ENCODE measurements at places on chromosomes 5 and 9.

DNA sequence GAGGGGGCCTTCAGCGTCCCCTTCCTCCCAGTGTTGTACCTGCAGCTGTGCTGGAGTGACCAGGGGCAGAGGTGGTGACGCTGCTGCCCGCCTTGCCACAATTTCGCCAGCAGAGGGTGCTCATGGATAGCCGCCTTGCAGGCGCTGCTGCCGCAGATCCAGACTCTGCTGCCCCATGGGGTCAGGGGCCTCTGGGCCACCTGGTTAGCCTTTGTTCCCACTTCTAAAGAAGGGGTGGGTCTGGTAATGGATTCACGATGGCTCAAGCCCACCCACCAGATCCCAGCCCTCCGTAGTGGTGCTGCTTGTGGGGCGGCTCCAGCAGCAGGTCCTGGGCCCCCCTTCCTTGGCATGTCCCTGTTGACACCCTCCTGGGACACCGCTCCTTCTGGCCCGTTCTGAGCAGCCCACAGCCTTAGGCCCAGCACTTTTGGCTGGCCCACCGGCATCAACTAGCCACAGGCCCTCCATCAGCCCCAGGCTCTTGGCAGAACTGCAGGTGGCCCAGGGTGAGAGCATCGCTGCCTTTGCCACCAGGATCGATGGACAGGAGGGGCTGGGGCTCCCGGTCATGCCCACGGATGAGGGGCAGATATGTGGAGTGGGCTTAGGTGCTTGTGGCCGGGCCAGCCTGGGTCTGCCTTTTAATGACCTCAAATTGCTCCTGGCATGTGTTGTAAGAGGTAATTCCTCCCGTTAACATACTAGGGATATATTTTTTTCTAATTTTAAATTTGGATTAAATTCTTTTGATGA lies 57.2 kb downstream of the COL5A1 start:
- DNase-seq, result peak; percentile 50

GRCh38 chr5:121366515-121366914 lies 485.2 kb upstream of the FTMT start:
- no peak for DNase-seq

GRCh38 chr9:127058011-127058644 lies 64.3 kb downstream of the ANGPTL2 start:
- DNase-seq, result no peak

DNA sequence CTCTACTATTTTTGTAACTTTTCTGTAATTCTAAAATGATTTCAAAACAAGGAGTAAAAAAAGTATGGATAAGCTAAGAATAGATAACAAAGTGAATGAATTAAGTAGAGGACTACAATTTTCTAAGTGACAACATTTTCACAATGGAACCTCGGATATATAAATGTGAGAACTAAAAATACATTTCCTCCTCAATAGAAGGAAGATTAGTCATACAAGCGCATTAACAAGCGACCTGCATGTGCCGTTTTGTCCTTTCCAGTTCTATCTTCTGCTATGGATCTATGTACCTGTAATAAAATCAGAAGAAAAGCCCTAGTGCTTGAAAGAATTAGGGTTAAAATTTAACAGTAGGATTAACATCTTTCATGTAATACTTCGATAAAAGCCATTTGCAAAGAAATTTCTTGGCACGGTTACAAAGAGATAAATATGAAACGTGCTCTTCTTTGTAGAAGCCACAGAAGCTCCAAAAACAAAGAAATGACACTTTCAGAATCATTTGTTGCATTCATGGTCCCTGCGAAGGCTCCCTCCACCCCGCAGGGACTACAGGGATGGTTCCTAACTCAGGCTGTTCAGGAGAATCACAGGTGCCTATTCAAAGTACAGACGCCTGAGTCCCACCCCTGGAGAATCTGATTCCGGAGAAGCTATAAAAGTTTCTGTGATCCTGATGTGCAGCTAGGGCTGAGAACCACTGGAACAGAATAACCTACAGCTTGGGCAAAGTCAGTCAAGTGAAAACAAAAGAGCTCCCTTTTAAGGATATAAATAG lies 216.6 kb upstream of the EFNA5 start:
- no peak for DNase-seq

- no peak for DNase-seq
Observed at GRCh38 chr5:39547553-39548154, 122.9 kb upstream of the DAB2 start.

DNA sequence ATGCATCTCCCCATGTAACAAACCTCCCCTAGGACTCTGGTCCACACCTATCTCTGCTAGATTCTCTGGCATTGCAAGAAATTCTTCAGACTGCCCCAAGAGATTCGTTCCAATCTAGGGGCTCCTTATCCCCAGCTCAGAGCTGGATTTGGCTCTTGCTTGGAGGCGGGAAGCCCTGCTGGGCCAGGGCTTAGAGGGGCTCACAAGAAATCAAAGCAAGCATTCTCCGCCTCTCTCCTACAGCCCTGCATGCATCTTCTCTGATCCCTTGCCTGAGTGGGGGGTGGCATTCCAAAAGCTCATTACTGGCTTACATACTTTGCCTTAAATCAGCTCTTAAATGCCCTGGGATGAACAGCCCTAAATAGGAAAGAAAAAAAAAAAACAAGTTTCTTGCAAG lies 75.8 kb downstream of the KCNIP1 start:
- no peak for DNase-seq

DNA sequence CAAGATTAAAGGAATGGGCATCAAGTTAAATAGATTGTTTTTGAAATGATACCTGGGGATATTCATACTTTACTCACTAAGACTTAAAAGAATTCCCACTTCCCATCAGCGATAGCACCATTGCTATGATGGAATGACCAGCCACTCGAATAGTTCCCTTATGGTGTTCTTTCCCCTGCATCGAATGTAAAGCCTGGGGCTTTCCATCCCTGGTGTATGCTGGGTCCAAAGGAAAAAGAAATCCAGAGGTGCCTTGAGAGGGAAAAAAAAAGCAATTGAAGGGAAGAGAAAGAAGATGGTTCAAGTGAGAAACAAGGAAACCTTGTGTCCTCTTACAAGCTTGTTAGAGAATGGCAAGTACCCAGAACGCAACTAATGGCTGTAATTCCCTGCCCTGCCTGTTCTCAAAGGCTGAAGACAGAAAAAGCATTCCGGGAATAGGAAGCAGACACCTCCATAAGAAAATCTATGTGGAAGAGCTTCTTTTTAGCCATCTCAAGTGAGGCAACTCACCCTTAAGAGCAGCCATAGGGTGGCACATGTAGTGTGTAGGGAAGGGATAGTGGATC lies 351.1 kb upstream of the DAB2 start:
- no peak for DNase-seq

DNA sequence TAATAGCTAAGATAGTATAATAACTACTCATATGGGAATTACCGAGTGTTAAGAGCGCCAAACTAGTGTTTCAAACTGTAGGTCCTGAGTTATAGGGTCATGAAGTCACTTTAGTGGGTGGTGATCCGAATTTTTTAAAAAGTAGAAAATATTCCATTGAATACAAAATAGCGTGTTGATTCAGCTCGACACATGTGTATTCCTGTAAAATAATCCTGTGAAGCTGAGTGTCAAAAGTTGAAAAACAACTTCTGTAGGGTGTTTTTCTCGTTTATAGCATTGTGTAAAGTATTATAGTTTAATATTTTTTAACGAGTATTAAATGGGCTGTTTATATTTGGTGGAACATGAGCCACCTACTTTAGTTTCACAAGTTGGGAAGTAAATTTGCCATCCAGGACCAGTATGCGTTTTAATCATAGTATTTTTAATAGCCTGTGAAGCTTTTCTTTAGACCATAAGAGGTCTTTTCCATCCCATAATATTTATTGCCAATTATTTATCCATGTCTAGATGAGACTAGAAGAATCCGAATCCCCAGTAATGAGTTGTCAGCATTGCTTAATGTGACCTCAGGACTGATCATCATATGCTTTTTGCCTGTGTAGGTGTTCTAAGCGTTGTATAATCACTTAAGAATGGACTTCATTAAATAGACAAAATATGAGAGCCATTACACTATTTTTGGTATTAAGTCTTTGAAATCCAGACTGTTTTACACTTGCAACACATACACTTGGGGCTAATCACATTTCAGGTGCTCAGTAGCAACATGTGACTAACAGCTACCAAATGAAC lies 84.1 kb downstream of the PTPDC1 start:
- no peak for DNase-seq

- no peak for DNase-seq
Observed at GRCh38 chr9:108515856-108516255, 339.9 kb downstream of the ACTL7B start.

DNA sequence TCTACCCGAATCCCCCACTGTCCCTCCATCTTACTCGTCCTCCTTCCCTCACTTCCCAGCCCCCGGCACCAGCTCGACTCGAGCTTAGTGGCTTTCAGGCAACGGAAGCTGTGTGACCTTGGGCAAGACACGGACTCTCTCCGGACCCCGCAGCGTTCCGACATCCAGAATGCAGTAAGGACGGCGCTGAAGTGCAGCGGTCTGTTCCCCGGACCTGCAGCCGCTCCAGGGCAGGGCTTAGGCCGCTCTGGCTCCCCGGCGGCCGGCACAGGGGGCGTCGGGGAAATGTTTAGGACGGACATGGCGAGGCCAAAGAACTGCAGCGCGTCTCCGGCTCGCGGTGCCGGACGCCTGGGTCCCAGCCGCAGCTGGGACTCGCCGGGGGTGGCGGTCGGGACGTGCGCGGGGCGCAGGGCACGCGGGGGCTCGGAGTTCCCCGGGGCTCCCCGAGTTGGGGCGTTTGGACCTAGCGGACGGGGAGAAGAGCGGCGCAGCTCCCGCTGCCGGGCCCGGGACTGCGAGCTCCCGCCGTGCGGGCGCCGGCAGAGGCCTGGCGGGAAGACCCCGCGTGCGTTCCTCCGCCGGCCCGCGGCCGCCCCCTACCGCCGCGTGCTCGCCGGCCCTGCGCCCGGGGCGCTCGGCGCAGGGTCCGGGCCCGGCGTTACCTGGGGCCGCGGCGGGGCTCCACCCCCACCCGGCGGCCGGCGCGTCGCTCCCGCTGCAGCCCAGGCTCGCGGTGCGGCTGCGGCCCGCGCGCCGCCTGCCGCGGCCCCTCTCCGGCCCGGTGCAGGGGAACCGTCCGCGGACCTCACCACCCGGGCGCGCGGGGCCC lies 5.6 kb upstream of the RNF44 start:
- DNase-seq, result peak; percentile 33

- DNase-seq, result no peak
Observed at GRCh38 chr5:57176350-57176857, 2.5 kb downstream of the GPBP1 start.

DNA sequence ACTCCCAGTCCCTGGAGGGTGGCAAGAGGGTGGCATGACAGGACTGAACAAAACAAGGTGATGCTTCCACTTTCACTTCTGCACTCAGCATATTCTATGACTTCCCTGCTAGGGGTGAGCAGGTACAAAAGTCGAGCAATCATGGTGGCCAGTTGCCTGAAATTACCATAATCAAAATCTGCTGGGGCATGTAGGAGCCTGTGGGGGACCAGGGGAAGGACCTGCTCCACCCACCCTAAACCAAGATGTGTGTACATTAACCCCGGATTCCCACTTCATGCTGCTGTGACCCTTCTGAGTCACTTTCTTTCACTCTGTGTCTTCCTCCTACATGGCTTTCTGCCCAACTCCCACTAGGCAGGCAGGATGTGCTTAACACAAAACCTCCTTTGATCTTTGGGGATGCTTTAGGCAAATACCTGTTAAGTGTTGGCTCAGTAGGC lies 73.3 kb upstream of the PHF24 start:
- DNase-seq, result peak; percentile 10

DNA sequence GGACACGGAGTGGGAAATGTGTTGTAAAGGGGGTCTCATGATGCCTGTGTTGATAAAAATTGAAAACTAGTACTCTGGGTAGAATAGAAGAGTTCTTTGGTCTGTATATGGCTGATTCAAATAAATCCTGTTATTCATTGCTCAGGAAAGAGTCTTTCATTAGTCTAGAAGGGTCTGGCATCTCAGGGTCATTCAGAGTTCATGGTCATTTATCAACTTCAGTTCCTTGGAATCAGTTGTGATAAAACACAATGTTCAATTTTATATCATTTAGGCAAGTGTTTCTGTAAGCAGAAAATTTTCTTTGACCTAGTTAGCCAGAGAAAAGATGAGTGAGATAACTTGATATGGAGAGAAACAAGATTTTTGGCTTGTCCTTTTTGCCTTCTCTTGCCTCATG lies 36.3 kb downstream of the SPATA31D1 start:
- no peak for DNase-seq

DNA sequence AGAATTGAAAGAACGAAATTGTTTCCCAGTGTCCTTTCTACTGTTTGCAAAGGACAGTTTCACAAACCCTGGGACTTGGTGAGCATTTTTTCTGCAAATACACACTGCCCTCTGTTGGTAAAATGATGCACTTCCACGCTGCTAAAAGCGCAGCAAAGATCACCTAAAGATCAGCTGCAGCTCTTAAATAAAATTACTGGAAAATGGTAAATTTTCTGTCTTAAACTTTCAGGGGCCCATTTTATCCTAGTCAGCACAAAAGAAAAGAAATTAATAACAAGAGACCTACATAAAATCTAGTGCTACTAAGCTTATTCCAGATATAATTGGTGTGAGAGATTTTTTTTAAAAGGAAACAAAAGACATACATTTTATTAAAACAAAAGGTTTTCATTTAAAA lies 566.0 kb downstream of the CAAP1 start:
- no peak for DNase-seq

GRCh38 chr5:65928322-65928752 lies 2.0 kb downstream of the ERBIN start:
- no peak for DNase-seq

DNA sequence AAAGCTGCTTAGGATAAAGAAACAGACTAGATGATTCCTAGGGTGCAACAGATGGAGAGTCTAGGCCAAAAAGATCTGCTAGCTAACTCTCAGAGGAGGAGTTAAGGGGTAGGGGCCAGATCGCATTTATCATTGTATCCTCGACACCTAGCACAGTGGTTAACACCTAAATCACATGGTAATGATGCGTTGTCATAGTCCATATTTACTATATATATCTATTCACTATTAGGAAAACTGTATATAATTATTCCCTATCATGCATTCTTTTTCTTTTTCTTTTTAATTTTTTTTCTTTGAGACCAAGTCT lies 92.8 kb upstream of the SLC44A1 start:
- no peak for DNase-seq

DNA sequence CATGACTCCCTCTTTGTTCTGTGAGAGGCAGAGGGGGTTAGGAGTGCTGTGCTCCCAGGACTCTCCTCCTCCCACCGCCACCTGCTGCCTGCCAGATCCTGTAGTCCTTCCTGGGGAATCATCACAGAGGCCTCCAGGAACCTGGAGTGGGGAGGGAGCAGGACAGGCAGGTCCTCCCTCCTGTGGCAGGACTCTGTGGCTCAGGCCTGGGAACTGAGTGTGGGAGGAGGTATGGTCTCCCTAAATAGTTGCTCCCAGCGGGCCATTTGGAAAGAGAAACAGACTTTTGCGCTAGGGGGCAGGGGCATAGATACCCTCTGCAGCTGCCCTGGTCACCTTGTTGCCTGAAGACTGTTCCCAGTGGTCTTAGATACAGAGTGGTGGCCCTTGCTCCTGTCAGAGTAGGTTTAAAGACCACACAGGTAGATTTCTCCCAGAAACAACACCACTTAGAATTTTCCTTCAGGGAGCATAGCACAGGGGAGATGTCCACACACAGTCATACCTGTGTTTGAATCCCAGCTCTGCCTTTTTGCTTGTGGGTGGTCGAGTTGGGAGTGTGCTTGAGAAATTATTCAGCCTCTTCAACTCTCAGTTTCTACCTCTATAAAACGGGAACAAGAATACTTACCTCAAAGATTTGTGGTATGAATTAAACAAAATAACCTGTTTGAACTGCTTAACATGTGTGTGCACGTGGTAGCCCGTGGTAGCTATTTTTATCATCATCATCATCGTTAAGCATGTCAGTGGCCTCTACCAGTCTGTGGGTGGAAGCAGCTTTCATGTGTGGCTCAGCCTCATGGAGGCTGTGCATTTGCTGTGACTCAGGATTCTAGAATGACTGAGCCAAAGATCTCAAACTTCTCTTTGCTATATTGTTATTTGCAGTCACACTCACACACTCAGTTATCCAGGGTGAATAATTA lies 55.8 kb downstream of the SLC22A5 start:
- peak; percentile 56 for DNase-seq
